Stimulated activated CD8-positive, alpha-beta memory T cell treated with anti-CD3 and anti-CD28 coated beads, Interleukin-4, amount 100 ng/mL, for 48 hours (primary cell): ENCODE measurements at places on chromosomes 13 and 19.

DNA sequence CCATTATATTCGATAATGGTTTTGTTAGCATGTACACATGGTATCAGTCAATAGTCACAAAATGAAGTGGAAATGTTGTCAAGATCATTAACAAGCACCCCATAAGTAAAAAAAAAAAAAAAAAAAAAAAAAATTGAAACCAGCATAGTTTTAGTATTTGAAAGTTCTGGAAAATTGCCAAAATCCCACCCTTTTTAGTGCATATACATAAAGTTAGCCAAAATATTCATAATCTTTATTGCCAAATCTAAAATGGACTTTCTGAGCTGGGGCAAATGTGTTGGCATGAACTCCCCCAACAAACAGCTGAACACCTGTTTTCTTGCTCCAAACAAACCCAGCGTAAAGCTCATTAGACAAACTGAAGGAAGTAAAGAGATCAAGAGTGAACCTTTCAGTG, 73.9 kb downstream of the MZT1 start:
- no peak for DNase-seq

- no peak for DNase-seq
Measured at GRCh38 chr19:18948075-18948975, 7.3 kb upstream of the HOMER3 start.

DNA sequence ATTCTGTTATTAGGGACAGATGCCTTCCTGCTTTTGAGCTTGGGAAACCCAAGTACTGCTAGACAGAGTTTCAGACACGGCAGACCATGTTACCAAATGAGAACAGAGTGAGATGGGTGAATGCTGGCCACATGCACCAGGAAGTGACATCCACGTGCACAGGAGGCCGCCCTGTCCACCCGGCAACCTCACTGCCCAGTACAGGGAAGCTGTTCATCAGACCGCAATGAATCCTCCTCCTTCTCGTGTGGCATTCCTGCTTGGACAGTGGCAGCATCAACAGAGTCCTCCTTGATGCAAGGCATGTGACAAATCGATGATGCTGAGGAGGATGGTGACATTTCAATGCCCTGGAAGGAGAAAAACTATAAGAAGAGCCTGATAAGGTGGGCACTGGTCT, 191.0 kb upstream of the SOX1 start:
- no peak for DNase-seq

DNA sequence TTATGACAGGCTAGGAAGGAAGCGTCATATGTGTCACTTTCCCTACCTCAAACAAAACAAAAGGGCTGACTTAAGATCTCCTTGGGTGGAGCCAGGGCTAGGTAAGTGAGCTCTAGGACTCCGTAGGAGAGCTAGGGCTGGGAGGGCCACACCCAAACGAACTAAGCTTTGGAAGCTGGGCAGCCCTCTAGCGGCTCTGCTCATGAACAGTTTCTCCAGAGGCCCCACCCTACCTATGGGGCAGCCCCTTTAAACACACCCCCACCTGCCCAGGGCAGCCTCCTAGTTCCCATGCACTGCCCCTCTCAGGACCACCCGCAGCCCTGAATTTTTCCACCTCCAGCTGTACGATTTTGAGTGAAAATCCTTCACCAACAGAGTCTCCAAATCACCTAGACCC, 3.5 kb downstream of the PEG3 start:
- DNase-seq, result no peak

GRCh38 chr13:114109641-114110041, 22.8 kb downstream of the RASA3 start:
- peak; percentile 69 for DNase-seq

DNA sequence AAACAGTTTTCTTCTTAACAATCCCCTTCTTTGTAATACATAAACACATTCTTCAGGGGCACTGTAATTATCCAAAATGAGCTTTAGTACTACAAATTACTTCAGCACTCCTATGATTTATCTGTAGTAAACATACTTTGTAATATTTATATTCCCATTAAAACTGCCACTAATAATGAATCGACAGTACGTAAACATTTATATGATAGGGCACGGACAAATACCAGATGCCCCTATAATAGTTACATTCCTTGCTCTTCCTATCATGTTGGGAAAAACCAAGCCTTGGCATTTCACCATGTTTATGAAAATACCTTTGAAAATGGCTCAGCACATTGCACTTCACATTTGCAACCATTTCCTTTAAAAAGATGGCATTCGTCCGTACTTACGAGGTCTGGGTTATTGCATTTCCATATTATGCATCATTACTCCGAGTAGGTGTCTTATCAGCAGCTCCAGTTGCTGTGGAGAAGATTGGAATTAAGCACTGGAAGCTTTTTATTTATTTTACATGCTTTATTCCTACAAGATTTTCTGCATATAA, 1043.4 kb downstream of the DIAPH3 start:
- DNase-seq, result no peak

DNA sequence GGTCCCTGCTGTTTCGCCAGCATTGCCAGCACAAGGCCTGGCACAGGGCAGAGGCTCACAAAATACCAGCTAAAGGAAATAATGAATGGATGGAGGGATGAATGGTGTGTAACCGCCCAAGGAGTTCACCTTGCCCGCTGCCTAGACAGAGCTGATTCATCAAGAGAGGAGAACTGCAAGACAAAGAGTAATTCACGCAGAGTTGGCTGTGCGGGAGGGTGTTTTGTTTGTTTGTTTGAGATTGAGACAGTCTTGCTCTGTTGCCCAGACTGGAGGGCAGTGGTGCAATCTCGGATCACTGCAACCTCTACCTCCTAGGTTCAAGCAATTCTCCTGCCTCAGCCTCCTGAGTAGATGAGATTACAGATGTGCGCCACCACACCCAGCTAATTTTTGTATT, 3.0 kb downstream of the OPA3 start:
- DNase-seq, result no peak

GRCh38 chr13:34587576-34587975, 354.5 kb upstream of the NBEA start:
- no peak for DNase-seq

GRCh38 chr13:40586886-40587565, 79.4 kb downstream of the FOXO1 start:
- no peak for DNase-seq

DNA sequence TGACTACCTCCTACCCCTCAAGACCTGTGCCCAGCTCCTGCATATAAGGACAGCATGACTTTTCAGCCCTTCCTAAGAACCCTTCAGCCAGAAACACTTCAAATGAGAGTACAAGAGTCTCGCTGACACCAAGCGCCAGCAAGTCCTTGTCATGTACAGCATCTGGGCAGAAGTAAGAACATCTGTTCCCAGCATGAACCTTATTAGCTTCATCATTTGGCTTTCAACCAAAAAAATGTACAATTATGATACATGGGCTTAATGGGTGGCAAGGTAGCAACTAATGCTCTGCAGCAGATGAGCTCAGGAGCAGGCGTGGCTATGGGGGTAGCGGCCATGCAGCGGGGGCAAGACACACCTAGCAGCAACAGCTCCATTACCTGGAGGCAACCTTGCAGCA, 487.6 kb downstream of the COG6 start:
- DNase-seq, result no peak
